SK-MEL-5 (cell line): ENCODE measurements at places on chromosomes 5 and 9. TPM values are rescaled to one million over a fixed set of nuclear protein-coding genes. Genes with fewer than 3 reads are reported as not detected.

MACIR gene
- 21.7 and 26.0 TPM in 2 replicates for total RNA-seq

SLC25A2 gene
- total RNA-seq = 0.11 TPM in 1 of 2 replicates, not detected in the other

GTF2H2C gene
- 55.9 and 62.2 TPM in 2 replicates for total RNA-seq

C9orf153 gene
- total RNA-seq = 0.98 TPM in 1 of 2 replicates, not detected in the other

PCDHAC2 gene
- total RNA-seq = 0.32 TPM in 2 replicates

GFPT2 gene
- total RNA-seq = 1.7 and 2.3 TPM in 2 replicates

CAMK4 gene
- 20.7 and 22.8 TPM in 2 replicates for total RNA-seq

MBLAC2 gene
- total RNA-seq = 8.4 and 10.7 TPM in 2 replicates

HTR4 gene
- total RNA-seq = not detected in 2 replicates
